ENCODE measurements at places on chromosomes 1 and 21. TPM values are rescaled to one million over a fixed set of nuclear protein-coding genes. Genes with fewer than 3 reads are reported as not detected.

DNA sequence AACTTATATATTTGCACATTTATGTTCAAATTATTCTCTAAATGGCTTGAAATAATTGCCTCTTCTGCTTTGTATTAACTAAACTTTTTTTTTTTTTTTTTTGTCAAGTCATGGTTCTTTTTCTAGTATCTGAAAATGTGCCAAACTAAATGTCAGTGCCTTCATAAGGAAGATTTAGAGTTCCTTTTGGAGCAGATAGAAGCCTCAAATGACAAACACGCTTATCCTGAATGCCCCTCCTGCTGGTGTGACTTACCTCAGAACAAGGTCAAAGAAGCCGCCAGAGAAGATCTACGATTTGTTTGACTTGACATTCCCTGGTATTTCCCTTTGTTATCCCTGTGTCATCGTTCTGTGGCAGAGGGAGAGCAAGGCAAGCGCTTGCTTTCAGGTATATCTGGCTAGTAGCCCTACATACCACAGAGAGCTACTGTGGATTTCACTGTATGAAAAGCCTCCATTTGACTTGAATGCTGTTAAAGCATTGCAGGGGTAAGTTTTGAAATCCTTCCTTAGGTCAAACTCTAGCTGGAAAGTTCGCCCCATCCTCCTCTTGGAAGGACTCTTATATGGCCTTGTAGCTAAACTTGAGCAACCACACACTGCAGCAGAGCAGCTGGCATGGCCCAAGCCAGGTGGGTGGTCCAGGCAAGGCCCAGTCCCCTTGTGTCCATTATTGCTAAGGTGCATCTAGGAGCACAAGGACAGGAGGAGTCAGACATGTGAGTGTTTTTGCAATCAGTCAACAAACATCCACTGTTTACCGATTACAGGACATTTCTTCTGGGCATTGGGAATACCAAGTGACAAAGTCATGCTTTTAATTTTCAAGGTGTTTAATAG is 285.4 kb upstream of the USP25 start:
- no peak for DNase-seq

DNA sequence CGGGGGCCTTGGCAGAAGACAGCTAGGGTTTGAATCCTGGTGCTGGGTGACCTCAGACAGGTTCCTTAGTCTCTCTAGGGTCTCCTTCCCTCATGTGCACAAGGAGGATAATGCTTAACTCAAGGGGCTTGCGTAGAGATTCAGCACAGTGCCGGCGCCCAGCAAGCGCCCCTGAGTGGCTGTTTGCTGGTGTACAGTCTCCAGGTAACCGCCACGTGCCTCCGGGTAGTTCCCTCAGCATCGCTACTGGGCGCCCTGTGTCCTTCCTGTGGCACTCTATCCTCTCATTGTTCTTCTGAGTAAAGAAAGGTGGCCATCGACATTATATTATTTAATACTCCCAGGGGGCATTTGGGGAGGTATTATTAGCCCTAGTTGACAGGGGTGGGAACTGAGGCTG is 80.9 kb downstream of the NENF start:
- DNase-seq, result no peak

GRCh38 chr1:178126741-178127185 is 32.9 kb downstream of the RASAL2 start:
- no peak for DNase-seq

UTS2 gene
- not detected for total RNA-seq

LCE1B gene
- not detected for total RNA-seq

DNA sequence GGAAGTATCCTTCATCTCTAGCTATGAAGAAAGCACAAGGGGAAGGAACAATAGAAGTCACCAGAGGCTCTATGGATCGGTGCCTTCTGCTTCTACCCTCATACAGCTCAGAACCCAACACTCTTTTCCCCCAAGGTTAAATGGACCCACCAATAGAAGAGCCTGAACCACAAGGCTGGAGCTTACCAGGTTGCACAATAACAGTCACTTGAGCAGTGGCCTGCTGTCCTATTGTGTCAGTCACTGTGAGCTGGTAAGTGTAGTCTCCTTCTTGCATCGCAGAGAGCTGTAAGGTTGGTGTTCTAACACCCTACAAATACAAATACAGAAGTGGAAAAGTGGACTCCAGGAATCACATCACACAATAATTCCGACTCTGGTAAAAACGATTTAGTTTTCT is 103.0 kb downstream of the KIAA0319L start:
- DNase-seq, result no peak

KCNN3 gene
- 3.4 TPM for total RNA-seq

BMP8A gene
- total RNA-seq, result 0.22 TPM

DNA sequence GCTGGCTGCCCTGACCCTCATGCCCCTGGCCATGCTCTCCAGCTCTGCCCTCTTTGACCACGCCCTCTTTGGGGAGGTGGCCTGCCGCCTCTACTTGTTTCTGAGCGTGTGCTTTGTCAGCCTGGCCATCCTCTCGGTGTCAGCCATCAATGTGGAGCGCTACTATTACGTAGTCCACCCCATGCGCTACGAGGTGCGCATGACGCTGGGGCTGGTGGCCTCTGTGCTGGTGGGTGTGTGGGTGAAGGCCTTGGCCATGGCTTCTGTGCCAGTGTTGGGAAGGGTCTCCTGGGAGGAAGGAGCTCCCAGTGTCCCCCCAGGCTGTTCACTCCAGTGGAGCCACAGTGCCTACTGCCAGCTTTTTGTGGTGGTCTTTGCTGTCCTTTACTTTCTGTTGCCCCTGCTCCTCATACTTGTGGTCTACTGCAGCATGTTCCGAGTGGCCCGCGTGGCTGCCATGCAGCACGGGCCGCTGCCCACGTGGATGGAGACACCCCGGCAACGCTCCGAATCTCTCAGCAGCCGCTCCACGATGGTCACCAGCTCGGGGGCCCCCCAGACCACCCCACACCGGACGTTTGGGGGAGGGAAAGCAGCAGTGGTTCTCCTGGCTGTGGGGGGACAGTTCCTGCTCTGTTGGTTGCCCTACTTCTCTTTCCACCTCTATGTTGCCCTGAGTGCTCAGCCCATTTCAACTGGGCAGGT is 3.8 kb downstream of the GPR61 start:
- no peak for DNase-seq

DNA sequence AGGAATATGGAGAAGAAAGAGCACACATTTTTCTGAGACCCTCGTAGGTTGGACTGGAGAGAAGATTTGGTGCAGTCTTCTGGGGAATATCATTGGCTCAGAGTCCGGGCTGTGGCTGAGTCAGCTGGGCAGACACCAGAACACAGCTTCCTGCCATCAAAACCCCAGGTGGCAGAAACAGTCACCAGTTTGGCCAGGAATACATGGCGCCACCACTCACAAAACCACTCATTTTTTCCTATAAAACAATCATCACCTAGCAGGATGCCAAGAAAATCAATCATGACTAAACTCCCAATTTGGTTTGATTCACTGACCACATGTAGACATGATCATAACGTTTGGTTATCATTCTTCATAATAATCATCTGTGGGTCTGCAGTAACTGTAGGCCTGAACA is 178.1 kb upstream of the PBX1 start:
- DNase-seq, result no peak

- DNase-seq, result no peak
These were observed 14.3 kb downstream of the EDEM3 start for GRCh38 chr1:184740344-184740743.

SLAMF9 gene
- not detected for total RNA-seq

DNA sequence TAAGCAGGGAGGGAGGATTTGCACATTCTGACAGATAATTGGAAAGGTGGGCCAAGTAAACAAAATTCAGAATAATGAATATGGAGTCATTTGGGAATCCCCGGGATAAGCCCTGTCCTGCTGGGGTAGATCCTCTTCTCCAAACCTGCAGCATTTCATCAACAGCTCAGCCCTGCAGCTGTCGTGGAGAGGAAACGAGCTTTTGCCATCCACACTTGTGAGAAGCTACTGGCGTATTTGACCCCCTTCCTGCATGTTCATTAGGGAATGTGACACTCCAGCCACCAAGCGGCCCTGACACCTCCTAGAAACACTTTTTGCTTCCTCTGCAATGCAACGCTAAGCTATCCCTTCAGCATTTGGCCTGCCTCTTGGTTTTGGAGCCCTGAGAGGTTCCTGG is 8.0 kb upstream of the LEFTY2 start:
- DNase-seq, result no peak

- DNase-seq, result no peak
These were observed 294.6 kb downstream of the RPS6KC1 start for GRCh38 chr1:213345621-213346020.

DNA sequence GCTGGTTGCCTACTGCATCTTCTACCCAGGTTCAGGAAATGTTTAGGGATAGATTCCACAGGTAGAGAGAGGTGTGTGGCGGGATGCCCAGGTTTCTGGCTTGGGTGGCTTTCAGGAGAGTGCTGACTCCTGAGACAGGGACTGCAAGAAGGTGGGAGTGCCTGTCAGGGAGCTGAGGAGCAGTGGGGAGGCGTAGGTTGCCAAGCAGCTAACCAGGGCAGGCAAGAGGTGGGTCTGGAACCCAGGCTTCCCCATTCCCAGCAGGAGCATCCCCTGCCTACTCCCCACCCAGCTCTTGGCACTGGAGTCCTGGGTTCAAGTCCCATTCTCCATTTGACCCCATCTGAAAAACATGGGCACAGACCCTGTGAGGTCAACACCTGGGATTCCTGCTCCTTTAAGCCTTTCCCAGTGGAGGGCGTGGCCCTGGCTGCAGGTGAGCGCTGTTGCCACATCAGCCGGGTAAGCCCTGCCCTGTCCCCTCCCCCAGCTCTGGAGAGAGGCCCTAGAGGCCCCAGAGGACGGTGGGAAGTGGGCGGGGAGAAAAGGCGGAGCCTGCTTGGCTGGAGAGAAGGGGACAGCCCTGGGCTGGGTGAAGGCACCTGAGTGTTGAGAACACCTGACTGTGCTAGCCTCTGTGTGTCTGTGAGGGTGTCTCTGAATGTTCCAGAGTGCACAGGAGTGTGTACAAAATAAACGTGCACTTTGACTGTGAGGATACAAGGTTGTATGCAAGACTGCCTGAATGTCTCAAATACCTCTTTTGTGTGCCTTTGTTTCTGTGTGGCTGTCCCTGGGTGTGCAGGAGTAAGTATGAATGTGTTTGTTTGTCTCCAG is 14.0 kb upstream of the SYNC start:
- no peak for DNase-seq

SCAF4 gene
- 15.9 TPM for total RNA-seq

DNA sequence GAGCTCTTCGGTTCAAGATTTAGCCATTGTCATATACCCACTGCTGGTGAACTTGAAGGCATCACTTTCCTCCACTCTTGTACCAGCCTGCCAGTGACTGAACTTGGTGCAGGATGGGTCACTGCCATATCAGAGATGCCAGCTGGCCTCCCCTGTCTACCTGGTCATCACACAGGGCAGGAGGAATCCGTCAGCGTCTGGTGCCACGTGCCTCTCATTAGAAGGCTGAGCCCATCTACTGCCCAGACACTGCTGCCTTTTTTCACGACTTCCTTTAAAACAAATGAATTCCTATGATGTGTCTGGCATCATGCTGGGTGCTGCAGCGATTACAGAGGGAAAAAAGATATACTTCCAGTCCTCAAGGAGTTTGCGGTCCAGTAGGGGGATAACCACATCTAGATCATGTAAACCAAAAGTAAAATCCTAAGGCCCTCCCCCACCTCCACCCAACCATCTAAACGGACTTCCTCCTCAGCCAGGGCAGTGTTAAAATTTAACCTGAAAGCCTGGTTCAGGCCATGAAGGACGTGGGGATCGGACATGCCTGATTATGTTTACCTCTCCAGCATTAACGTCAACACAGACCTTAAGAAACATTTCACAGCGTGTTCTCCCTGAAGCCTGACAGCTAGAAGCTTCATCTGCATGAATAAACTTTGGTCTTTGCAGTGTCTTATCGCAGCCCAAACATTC is 29.2 kb upstream of the PDE9A start:
- DNase-seq, result no peak

RGS13 gene
- not detected for total RNA-seq

GRCh38 chr1:27299385-27300271 is 22.3 kb upstream of the TMEM222 start:
- DNase-seq, result peak; percentile 83

KCNJ15 gene
- 0.46 TPM for total RNA-seq

GRCh38 chr1:156358641-156359040 is 10.4 kb upstream of the RHBG start:
- DNase-seq, result no peak

DNA sequence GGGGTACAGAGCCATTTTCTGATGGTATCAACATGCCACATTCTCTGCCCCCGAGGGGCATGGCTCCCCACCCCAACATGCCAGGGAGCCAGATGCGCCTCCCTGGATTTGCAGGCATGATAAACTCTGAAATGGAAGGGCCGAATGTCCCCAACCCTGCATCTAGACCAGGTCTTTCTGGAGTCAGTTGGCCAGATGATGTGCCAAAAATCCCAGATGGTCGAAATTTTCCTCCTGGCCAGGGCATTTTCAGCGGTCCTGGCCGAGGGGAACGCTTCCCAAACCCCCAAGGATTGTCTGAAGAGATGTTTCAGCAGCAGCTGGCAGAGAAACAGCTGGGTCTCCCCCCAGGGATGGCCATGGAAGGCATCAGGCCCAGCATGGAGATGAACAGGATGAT is 50.6 kb downstream of the ACP6 start:
- DNase-seq, result no peak

DNA sequence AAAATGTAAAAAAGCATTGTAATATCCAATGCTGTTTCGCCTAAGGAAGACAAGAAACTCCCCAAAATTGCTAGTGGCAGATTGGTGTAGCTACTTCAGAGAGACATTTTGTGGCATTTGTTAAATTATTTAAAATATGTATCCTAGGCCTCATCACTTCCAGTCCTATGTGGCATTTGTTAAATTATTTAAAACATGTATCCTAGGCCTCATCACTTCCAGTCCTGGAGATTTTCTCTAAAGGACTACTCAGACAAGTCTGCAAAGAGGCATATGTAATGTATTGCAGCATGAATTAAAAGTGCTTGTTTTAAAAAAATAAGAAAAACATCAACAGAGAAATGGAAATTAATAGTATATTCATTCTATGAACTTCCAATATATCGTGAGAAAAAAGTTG is 95.6 kb upstream of the KCTD3 start:
- no peak for DNase-seq

DNA sequence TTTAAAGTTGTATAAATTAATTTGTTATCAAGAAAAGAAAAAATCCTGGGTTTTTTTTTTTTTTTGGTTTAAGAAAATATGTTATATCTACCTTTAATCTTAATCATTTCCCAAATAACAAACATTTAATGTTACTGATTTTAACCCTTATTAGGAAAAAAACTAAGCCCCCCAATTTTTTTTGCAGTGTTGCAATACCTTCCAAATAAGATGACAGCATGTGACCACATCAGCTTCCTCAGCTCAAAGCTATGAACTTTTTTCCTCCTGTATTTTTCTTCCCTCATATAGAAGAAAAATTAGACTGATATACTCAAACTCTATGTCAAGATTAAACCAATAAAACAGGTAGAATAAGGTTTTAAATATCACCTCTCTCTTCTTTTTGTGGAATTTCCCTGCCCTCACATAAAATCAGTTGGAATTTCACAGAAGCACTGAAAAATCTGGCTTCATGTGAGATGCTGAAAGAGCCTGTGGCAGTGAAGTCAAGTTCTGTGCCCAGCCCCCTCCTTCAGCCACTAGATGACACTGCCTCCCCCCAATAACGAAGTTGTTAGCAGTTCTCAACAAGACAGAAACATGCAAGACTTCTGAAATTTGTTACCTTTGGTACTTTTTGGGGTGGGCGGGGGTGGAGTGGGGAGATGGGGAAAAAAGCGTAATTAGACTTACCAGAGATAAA is 9.6 kb upstream of the SMYD2 start:
- no peak for DNase-seq

SPRR2A gene
- not detected for total RNA-seq

CASQ1 gene
- total RNA-seq, result 27.0 TPM
